Stimulated activated CD4-positive, alpha-beta T cell treated with anti-CD3 and anti-CD28 coated beads, TNF-alpha, amount 100 ng/mL, for 48 hours (primary cell): ENCODE measurements at places on chromosomes 5 and 9.
A peak's percentile ranks its signal among the peaks of the same experiment; 100 is the strongest.

GRCh38 chr9:21965401-21965951 is 28.7 kb downstream of the CDKN2A start:
- no peak for DNase-seq

GRCh38 chr9:96086936-96087571 is 211.6 kb downstream of the ERCC6L2 start:
- no peak for DNase-seq

- no peak for DNase-seq
These were observed 411.8 kb upstream of the CDH6 start for GRCh38 chr5:30781643-30782042.

DNA sequence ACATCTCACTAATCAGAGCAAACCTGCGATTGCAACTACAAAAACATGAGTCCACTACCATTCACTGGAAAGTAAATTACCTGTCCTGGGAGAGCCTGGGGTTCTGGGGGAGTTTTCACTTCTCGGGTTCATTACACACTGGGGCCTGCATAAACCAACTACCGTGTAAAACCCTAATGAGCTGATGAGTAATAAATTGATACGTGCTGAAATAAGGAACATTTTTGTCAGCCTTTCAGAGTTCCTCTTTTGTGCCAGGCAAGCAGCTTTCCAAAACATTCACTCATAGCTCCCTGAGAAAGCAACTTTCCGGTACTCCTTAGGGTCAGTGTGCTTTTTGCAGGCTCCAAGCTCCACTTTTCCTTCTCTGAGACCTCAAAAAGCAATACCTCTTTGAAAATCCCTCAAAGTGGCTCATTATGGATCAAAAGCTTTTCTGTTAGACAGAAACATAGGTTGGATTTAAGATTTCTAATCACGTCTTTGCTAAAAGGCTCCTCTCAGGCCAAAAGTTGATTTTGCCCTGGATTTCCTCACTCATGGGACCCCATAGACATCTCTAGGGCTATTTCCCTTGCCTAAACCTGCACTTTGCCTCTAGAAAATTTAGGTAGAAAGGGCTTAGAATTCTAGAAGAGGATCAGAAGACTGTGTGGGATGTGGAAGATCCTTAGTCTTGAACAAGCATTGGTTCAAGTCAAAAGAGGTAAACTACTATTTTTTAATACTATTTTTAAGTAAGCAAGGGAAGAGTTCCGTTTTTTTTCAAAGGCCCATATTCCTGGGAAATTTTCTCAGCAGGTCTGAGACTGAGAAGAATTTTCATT is 74.8 kb downstream of the ST8SIA4 start:
- DNase-seq: no peak

GRCh38 chr5:63401436-63402046 is 560.7 kb downstream of the HTR1A start:
- DNase-seq: peak; percentile 13

- no peak for DNase-seq
These were observed 112.6 kb upstream of the CPEB4 start for GRCh38 chr5:173775261-173776197.

DNA sequence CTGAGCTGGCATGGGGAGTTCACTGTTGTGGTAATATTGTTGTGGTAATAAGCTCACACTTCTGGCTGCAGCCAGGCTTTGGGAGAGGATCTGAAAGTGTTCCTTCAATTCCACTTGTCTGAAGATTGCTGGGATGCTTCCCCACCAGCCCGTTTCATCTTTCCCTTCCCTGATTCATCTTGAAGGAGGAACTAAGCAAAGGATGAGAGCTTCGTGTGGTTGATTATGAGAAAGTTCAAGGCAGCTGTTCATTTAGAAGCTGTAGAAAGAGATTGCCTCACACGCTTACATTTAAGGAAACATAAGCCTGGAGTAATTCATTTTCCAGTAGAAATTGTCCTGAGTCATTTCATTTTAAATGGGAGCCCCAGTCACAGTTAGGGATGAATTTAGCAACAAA is 122.4 kb upstream of the GAS1 start:
- DNase-seq: no peak

GRCh38 chr9:1550636-1551035 is 464.5 kb upstream of the SMARCA2 start:
- DNase-seq: no peak

GRCh38 chr9:21502586-21502985 is 20.5 kb upstream of the IFNE start:
- DNase-seq: no peak

GRCh38 chr5:109035436-109035835 is 287.7 kb downstream of the FER start:
- DNase-seq: no peak

DNA sequence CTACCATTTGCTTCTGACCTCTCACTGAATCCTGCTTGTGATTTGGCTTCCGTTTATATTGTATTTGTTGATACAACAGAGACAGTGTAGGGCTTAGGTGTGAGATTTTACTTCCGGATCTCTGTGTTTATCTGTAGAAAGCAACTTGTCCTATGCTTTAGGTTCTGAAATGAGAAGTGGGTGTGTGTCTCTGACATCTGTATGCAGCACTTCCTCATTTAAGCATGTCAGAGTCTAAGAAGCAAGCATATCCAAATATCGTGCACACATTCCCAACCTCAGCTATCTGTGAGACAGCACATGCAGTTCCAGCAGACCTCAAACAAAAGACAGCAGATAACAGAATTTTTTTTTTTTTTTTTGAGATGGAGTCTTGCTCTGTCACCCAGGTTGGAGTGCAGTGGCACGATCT is 16.3 kb downstream of the KLF9 start:
- no peak for DNase-seq

- no peak for DNase-seq
These were observed 107.1 kb downstream of the PALM2AKAP2 start for GRCh38 chr9:109887079-109887478.

DNA sequence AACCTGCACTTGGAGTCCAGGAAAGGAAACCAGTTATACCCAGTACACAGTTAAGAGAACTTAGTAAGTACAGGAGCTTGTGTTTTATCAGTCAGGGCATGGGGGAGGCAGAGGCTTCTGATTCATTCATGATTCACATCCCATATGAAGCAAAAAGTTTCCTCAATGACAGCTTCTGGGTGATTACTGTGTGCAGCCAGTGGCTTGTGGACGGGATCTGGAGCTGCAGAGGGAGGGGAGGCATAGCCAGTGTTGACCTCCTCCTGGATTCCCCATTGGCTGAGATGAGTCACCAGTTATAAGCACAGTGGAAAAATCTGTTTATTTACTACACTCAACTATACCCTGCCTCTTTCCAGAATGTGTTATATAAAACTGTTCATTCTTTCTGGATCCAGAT is 17.7 kb downstream of the IL31RA start:
- DNase-seq: peak; percentile 33
